Calu3 (cell line): ENCODE measurements at places on chromosomes 3 and 15. TPM values are rescaled to one million over a fixed set of nuclear protein-coding genes. Genes with fewer than 3 reads are reported as not detected.
A peak's percentile ranks its signal among the peaks of the same experiment; 100 is the strongest.

GRCh38 chr15:68057034-68057433 is 2.9 kb downstream of the PIAS1 start:
- DNase-seq: no peak
- H3K27ac ChIP-seq: peak overlapping the region; percentile 28
- no peaks in the 10 kb centered on the region for H3K27me3 ChIP-seq
- H3K4me1 ChIP-seq: peaks cover 52% of the 10 kb centered on the region
- H3K4me3 ChIP-seq: no peak overlapping the region

- H3K36me3 ChIP-seq: peaks cover 33% of the 10 kb centered on the region
- H3K4me1 ChIP-seq: peaks cover 16% of the 10 kb centered on the region
- DNase-seq: no peak
- no peaks in the 10 kb centered on the region for H3K27me3 ChIP-seq
- no peak overlapping the region for H3K4me3 ChIP-seq
Measured at GRCh38 chr3:69096299-69096698, 11.6 kb downstream of the ARL6IP5 start.

- DNase-seq: peak; percentile 61
- H3K4me3 ChIP-seq: peak overlapping the region; percentile 35
- H3K27me3 ChIP-seq: no peaks in the 10 kb centered on the region
Measured at GRCh38 chr3:44966795-44967278, 9.1 kb downstream of the ZDHHC3 start.

DNA sequence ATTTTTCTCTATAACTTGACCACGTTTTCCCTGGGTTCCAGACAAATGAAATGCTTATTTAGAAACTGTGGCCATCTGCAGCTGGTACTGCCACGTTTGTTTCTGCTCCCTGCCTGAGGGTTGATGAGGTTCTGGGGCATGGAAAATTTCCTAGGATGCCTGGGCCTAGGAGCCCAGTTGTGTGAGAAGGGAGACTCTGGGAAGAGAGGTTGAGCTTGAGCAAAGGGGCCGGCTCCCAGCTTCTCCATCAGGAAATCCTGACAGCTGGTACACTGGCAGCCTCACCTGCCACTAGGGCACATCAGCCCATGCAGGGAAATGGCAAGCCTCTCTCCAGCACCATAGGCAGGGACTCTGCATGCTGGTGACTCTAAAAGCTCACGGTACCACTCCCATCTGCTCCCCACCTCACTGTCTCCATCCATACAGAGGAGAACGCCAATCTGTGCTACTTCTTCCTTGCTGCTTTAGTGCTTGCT is 165.4 kb upstream of the PPP2R3A start:
- H3K27me3 ChIP-seq: peaks cover 93% of the 10 kb centered on the region
- H3K27ac ChIP-seq: no peak overlapping the region
- H3K4me3 ChIP-seq: no peak overlapping the region
- H3K4me1 ChIP-seq: no peaks in the 10 kb centered on the region
- DNase-seq: no peak
- no peaks in the 10 kb centered on the region for H3K36me3 ChIP-seq

DNA sequence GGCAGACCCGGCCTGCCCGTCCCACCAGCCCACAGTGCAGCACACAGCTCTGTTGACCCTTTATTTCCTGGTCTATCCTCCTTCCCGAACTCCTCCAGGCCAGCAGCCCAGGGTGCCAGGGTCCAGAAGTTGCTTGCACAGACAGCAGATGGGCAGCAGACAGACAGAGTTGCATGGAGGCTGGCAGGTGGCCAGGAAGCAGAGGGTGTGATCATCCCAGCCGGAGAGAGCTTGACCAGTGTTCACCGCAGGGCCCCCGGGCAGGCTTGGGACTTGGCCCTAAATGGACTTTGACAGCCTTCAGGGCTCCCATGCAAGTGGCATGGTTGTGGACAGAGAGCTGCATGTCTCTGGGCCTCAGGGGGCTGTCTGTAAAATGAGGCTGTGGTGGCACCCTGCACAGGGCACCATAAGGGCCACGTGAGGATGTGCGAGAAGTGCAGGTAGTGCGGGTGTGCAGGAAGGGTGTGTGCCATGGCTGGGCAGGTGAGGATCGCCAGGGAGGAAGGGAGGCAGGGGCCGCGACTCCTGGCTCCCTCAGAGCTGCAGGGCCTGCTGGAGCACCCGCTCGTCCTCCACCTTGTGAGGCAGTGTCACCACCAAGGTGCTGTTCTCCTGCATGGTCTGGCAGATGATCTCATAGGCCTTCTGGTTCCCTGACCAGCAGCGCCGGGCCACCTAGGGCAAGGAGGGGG is 6.3 kb upstream of the ZXDC start:
- H3K27ac ChIP-seq: no peak overlapping the region
- DNase-seq: no peak
- H3K4me3 ChIP-seq: no peak overlapping the region
- H3K27me3 ChIP-seq: peaks cover 37% of the 10 kb centered on the region
- peaks cover 4% of the 10 kb centered on the region for H3K36me3 ChIP-seq

GRCh38 chr3:62370858-62371719 is 2.3 kb downstream of the FEZF2 start:
- no peak for DNase-seq
- peaks cover 71% of the 10 kb centered on the region for H3K27me3 ChIP-seq
- H3K27ac ChIP-seq: no peak overlapping the region
- no peak overlapping the region for H3K4me3 ChIP-seq
- H3K36me3 ChIP-seq: no peaks in the 10 kb centered on the region

DNA sequence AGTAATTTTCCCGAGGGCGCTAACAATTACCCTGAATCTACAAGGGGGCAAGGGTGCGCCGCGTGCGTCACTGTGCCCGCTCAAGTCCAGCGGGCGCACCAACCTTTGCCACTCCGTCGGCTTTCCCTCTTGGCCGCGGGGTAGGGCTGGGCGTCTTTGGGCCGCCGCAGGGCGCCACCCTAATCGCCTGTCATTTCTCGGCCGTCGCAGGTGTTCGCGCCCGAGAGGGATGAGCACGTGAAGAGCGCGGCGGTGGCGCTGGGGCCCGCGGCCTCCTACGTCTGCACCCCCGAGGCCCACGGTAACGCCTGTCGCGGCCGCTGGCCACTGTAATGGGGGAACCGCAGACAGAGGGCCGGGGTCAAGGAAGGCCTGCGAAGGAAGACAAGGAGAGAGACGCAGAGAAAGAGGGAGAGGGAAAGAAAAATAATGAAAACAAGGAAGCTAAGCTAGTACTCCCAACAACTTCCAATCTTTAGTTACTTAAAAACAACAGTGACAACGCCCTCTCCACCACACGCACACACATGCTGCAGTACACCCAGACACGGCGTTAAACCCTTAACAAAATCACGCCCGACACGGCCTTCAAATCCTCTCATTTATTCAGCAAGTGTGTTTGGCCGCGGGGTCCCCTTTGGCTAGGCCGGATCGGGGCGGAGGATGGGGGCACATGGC is 3.8 kb downstream of the SKOR1 start:
- H3K4me3 ChIP-seq: no peak overlapping the region
- no peak for DNase-seq
- H3K36me3 ChIP-seq: no peaks in the 10 kb centered on the region
- H3K4me1 ChIP-seq: peaks cover 17% of the 10 kb centered on the region
- no peak overlapping the region for H3K27ac ChIP-seq
- H3K27me3 ChIP-seq: peaks cover 87% of the 10 kb centered on the region

DNA sequence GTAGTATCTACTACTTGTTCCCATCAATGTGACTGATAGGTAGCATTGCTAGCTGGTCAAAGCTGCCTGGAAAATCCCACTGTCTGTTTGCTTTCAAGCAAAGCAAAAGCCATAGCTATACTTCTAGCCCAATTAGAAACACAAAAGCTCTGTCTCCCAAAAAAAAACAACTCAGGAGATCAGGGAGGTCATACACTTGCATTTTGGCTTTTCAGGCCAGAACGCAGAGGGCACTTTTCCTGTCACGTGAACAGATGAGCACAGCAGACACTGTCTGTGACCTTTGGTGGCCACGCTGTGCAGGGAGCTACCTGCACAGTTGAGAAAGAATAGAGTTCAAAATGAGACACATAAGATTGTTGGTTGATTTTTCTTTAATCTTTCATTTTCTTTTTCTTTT is 441.7 kb upstream of the PDZRN3 start:
- H3K27me3 ChIP-seq: no peaks in the 10 kb centered on the region
- DNase-seq: no peak
- no peak overlapping the region for H3K4me3 ChIP-seq
- no peaks in the 10 kb centered on the region for H3K36me3 ChIP-seq
- H3K4me1 ChIP-seq: no peaks in the 10 kb centered on the region
- no peak overlapping the region for H3K27ac ChIP-seq

DNA sequence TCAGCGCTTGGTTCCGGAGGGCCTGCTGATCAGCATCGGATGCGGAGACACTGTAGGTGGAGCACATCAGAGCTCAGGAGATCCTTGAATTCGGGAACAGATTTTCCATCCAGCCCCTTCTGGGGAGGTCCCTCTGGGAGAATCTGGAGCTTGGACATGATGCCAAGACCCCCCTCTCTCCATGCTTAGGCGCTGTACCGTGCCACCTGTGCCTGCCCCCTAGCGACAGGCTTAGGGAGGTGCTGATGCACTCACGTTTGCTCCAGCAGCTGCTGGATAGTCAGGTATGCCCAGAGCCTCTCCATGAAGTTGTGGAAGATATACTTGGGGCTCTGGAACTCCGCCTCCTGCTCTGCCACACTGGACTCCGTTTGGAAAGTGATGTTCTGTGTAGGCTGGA is 9.7 kb downstream of the ITIH4 start:
- H3K36me3 ChIP-seq: no peaks in the 10 kb centered on the region
- no peaks in the 10 kb centered on the region for H3K4me1 ChIP-seq
- H3K27ac ChIP-seq: no peak overlapping the region
- H3K4me3 ChIP-seq: no peak overlapping the region
- H3K27me3 ChIP-seq: no peaks in the 10 kb centered on the region

DNA sequence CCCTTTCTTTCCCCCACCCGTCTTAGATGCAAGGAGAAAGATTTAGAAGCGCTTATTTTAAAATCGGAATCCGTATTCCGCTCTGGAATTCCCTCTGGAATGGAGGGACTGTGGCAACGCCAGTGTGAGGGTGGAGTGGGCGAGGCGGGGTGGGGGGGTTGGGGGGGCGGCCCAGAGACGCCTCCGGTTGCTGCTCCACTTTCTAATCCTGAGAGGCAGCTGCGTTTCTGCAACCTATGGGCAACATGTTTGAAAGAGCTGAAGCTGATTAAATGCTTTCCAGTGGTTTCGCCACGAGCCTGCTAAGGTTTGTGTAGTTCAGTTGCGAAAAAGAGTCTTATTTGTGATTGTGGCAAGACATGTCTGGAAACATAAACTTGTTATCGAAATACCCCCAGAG is at the start of gene CCK:
TSS of gene CCK (minus strand) at position 101 of the 400 bp plus-strand sequence. CDS start 2,555 bp downstream, outside the sequence.
- H3K4me3 ChIP-seq: no peak within 1 kb of the TSS
- H3K27ac ChIP-seq: no peak within 1 kb of the TSS
- no peaks in the 10 kb centered on the region for H3K4me1 ChIP-seq
- no peak for DNase-seq
- H3K27me3 ChIP-seq: peaks cover 78% of the 10 kb centered on the region

DNA sequence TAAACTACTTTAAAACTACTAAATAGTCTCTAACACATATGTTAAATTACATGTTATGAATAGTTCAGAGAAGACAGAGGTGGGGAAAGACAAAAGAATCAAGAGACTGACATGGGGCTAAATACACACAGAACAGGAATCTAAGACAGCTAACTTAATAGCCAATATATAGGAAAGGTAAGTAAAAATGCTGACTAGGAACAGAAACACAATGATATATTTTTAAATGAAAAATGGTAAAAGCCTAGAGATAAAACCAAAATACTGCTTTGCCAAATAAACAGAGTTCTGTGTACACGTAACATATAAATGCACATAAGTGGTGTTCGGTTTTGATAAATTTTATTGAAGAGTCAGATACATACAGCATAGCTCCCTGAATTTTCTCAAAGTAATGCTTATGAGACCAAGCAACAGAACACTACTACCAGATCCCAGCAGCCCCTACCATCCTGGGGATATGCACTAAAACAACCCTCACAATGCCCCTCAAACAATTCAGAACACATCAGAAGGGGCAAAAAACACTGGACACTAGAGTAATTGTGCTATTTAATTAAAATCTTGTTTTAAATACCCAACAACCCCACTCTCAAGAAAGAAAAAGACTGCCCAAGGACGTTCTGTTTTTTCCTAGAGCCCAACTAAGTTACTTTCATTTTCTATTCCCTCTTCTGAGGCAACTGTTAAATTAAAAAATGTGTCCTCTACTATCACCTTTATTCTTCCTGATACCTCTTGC is 121.1 kb downstream of the ADAM10 start:
- peak overlapping the region; percentile 53 for H3K4me3 ChIP-seq
- DNase-seq: no peak
- H3K4me1 ChIP-seq: peaks cover 31% of the 10 kb centered on the region

DNA sequence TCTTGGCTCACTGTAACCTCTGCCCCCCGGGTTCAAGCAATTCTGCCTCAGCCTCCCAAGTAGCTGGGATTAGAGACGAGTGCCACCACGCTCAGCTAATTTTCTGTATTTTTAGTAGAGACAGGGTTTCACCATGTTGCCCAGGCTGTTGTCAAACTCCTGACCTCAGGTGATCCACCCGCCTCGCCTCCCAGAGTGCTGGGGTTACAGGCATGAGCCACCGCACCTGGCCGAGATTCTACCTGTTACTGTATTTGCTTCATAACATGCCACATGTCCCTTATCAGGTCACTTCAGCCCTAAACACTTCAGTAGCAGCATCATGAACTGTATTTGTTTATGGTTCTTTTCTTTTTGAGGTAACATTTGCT is 7.5 kb upstream of the LCTL start:
- H3K27ac ChIP-seq: no peak overlapping the region
- H3K36me3 ChIP-seq: no peaks in the 10 kb centered on the region
- peaks cover 17% of the 10 kb centered on the region for H3K27me3 ChIP-seq
- H3K4me3 ChIP-seq: no peak overlapping the region
- no peak for DNase-seq

DNA sequence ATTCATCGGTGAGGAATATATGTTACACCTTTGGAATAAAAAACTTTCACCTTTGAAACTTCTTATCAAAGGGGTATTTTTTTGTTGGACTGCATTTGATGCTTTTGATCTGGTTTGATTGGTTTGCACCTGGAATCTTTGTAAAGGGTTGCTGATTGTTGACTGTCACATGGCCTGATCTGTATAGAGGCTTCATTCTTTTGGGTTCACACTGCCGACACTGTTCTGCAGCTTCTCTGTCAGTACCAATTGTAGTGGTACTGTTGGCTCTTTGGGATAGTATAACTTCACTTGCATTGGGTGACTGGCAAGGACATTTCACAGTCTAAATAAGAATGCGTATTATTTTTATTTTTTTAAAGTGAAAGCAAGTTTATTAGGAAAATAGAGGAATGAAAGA is 155.7 kb downstream of the DOCK3 start:
- peaks cover 10% of the 10 kb centered on the region for H3K4me1 ChIP-seq
- H3K36me3 ChIP-seq: no peaks in the 10 kb centered on the region
- H3K27me3 ChIP-seq: peaks cover 13% of the 10 kb centered on the region
- no peak overlapping the region for H3K4me3 ChIP-seq
- no peak overlapping the region for H3K27ac ChIP-seq
- no peak for DNase-seq

GRCh38 chr3:8560366-8561007 is 58.9 kb downstream of the LMCD1 start:
- H3K27ac ChIP-seq: no peak overlapping the region
- H3K4me3 ChIP-seq: no peak overlapping the region
- DNase-seq: no peak
- H3K4me1 ChIP-seq: no peaks in the 10 kb centered on the region
- H3K27me3 ChIP-seq: no peaks in the 10 kb centered on the region

GRCh38 chr15:71325481-71325880 is 210.2 kb downstream of the THSD4 start:
- no peak for DNase-seq
- H3K27ac ChIP-seq: no peak overlapping the region
- no peaks in the 10 kb centered on the region for H3K36me3 ChIP-seq
- H3K4me1 ChIP-seq: peaks cover 11% of the 10 kb centered on the region

- DNase-seq: no peak
- no peak overlapping the region for H3K4me3 ChIP-seq
- H3K4me1 ChIP-seq: no peaks in the 10 kb centered on the region
Measured at GRCh38 chr15:46660096-46660842, 1025.4 kb downstream of the SQOR start.

Gene UBAP1L
- total RNA-seq: 5.2 TPM in 2 replicates

Gene RNF7
- total RNA-seq: 108 and 113 TPM in 2 replicates

Gene GOLGA6B
- 0.61 TPM in 1 of 2 replicates, not detected in the other for total RNA-seq

Gene RTP2
- not detected in 2 replicates for total RNA-seq
